ENCODE measurements at places on chromosomes 12 and 14.

GRCh38 chr12:61188801-61189595 lies 1071.2 kb upstream of the USP15 start:
- no peak for DNase-seq

DNA sequence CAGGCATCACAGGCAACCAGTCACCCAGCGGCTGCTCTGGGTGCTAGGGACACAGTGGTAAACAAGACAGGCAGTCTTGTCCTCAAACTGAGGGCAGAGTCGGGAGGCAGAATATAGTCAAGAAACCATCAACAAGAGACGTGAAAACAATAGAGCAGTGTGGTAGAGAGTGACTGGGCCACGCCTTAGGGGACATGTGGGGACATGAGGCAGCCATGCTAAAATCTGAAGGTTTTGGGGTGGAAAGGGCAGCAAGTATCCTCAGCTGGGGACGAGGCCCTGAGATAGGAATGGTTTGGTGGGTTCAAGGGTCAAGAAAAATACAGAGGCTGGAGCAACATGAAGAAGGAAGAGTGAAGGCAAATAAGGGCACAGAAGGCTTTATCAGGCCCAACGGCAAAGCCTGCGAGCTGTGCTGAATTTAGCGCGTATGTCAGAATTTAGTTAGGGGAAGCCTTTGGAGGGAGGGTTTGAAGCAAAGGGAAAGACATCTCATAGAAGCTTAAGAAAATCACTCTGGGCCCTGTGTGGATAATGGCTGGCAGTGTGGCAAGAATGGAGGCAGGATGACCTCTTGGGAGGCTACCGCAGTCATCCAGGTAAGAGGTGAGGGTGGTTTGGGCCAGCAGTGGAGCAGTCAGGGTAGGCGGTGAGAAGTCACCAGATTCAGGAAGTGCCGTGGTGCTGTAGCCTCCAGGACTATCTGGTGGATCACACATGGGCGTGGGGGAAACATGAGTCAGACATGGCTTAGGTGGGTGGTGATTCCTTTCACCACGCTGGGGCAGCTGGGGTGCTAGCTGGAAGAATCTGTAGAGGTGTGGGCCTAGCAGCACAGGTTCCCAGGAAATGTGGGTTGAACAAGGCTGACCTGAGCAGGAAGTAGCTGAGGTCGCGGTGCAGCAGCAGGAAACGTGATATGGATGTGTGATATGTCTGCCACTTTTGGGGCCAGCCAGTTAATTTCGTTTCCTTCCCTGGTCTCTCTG lies 3.0 kb downstream of the EVL start:
- no peak for DNase-seq

- DNase-seq: no peak
Measured at GRCh38 chr12:59887178-59887577, 291.3 kb downstream of the SLC16A7 start.

DNA sequence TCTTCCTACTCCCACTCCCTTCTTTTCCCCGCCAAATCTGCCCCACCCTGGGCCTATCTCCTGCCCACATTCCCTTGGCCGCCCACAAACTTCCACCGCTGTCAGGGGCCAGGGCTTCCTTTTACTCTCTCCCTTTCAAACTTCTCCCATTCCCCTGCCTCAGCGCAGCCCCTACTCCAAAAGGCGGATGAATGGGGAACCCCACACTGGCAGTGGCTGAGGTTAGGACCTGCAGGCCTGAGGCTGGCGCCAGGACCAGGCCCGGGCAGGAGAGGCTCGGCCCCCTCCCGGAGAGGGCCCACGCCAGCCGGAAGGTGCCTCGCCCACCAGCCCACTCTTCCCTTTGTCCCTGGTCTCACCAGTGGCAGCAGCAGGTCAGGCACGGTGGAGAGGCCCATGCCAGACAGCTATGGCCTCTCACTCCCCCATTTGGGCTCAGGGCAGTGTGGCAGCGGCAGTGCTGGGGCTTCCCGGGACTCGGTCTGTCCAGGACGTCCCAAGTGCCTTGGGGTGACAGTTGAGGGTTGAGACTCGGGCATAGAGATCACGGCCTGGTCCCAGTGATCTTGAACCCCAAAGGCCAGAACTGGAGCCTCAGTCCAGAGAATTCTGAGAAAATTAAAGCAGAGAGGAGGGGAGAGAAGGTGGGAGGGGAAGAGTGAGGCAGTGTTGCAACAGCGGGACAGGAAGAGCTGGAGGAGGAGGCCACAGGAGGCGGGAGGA lies at the start of gene TNFRSF1A:
TNFRSF1A (minus strand) TSS at position 660 of the 723 bp plus-strand sequence; CDS start at position 398, 262 bp downstream.
- DNase-seq: peak; percentile 94

- peak; percentile 26 for DNase-seq
Measured at GRCh38 chr14:26255213-26255612, 342.6 kb downstream of the NOVA1 start.

DNA sequence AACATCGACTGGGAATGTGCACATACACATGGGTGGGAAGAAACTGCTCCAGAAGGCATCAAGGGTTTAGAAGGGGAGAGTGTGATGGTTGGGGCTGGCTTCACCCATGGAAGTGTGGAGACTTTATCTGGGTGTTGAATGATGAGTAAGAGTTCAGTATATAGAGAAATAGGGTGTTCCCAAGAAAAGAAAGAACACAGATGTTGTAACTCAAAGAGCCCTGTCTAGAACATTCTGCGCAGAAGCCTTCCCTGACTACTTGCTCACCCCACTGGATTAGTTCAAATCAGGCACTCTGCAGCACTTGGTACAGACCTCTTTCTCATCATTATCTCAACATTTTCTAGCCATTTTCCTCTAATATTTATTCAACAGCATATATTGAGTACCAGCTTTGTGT lies 491.7 kb downstream of the SNAPC1 start:
- DNase-seq: peak; percentile 60

- no peak for DNase-seq
Measured at GRCh38 chr14:73289729-73290128, 52.4 kb downstream of the PAPLN start.

GRCh38 chr12:47889040-47889439 lies 15.8 kb downstream of the VDR start:
- no peak for DNase-seq

DNA sequence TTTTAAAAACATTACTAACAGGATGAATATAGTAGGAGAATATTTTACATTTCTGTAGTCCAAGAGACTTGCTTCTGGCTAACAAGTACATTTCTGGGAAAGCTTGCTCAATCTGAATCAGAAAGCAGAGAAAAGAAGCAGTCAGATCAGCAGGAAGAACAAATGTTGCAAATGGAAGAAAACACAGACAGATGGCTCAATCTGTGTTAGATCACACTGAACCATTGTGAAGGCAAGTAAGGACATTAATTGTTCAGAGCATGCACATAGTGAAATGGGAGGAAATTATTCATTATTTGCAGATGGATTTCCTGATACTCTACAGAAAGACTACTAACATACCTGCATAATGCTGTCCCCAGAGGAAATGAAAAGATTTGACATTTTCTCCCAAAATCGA lies 65.2 kb upstream of the CNOT2 start:
- DNase-seq: no peak

GRCh38 chr12:118103201-118103600 lies 610 bp downstream of the VSIG10 start:
- peak; percentile 7 for DNase-seq

GRCh38 chr14:95254288-95254687 lies 65.4 kb downstream of the CLMN start:
- no peak for DNase-seq

DNA sequence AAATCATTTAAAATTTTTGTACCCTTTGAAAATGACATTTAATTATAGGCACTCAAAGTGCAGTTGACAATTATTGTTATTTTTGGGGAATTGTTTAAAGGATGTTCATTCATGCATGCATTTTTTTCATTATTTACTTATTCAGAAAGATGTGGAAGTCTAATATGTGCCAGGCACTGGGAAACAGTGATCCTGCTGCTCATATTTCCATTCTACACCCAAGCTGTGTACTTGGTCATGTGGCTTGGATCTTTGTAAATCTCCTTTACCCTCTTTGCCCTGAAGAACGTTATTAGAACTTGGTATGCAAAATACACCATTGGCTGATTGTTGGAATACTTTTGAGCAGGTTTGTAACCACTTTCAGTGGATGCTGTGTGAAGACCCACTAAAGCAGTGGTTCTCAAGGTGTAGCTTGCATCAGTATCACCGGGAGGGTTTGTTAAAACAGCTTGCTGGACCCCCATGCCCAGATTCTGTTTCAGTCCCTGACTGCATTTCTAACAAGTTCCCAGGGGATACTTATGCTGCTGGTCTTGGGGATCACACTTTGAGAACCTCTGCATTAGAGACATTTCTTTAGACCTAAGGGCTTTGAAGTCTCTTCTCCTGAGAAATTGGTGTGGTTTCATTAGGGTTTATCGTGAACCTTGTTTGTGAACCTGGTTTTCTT lies 47.5 kb downstream of the PRKCH start:
- no peak for DNase-seq

Data from umbilical cord (tissue), 2 donors.